A549 treated with CpdA at 1 μM for 4 hours (cell line): ENCODE measurements at places on chromosomes 4 and X. TPM values are rescaled to one million over a fixed set of nuclear protein-coding genes. Genes with fewer than 3 reads are reported as not detected.

Gene CYLC1
- not detected in 5 replicates for total RNA-seq

Gene RAB9B
- total RNA-seq, result 0.05 TPM in 3 of 5 replicates, not detected in the others

Gene AKAP4
- not detected in 5 replicates for total RNA-seq

Gene TASL
- total RNA-seq, result not detected in 5 replicates

Gene SYNPO2
- total RNA-seq, result 1.1 to 1.8 TPM (median 1.5 TPM) in 5 replicates

Gene ODAPH
- 0.15 TPM in 1 of 5 replicates, not detected in the others for total RNA-seq

Gene HSFX2
- 0.08 TPM in 1 of 5 replicates, not detected in the others for total RNA-seq

Gene GASK1B
- total RNA-seq, result 0.27 to 0.52 TPM (median 0.44 TPM) in 5 replicates

Gene AWAT2
- not detected in 5 replicates for total RNA-seq

Gene LCORL
- total RNA-seq, result 3.4 to 6.5 TPM (median 4.9 TPM) in 5 replicates

Gene CENPVL1
- not detected in 5 replicates for total RNA-seq

Gene ADH7
- not detected in 5 replicates for total RNA-seq

Gene PDZD4
- total RNA-seq, result 2.7 to 3.5 TPM (median 3.0 TPM) in 5 replicates

Gene AFM
- not detected in 5 replicates for total RNA-seq

Gene ANAPC4
- 11.7 to 14.1 TPM (median 12.4 TPM) in 5 replicates for total RNA-seq

Gene ZBTB49
- total RNA-seq, result 2.1 to 2.9 TPM (median 2.7 TPM) in 5 replicates

Gene USP26
- not detected in 5 replicates for total RNA-seq

Gene GUCY1A1
- total RNA-seq, result not detected in 5 replicates

Gene MAP7D2
- 5.0 to 6.6 TPM (median 5.6 TPM) in 5 replicates for total RNA-seq

Gene MAGEB3
- total RNA-seq, result not detected in 5 replicates

Gene LUZP4
- total RNA-seq, result not detected in 5 replicates

Gene LRAT
- not detected in 5 replicates for total RNA-seq

Gene MAGEA4
- total RNA-seq, result not detected in 5 replicates

Gene PPP1R2C
- not detected in 5 replicates for total RNA-seq

Gene POF1B
- 2.2 to 3.4 TPM (median 2.9 TPM) in 5 replicates for total RNA-seq

Gene BMX
- not detected in 5 replicates for total RNA-seq

Gene PCDH11X
- 0.01 TPM in 1 of 5 replicates, not detected in the others for total RNA-seq

Gene ATP2B3
- total RNA-seq, result 0.06 to 0.15 TPM (median 0.07 TPM) in 5 replicates

Gene TBX22
- total RNA-seq, result not detected in 5 replicates

Gene PASD1
- not detected in 5 replicates for total RNA-seq

Gene STATH
- not detected in 5 replicates for total RNA-seq

Gene HGFAC
- 0.09 to 0.55 TPM (median 0.16 TPM) in 5 replicates for total RNA-seq

Gene GRIA2
- not detected in 5 replicates for total RNA-seq

Gene ARSJ
- total RNA-seq, result 4.7 to 5.9 TPM (median 5.2 TPM) in 5 replicates

Gene FGF2
- total RNA-seq, result 40.6 to 63.0 TPM (median 56.9 TPM) in 5 replicates

Gene NDST4
- not detected in 5 replicates for total RNA-seq

Gene PDCL2
- not detected in 5 replicates for total RNA-seq

Gene DMD
- total RNA-seq, result 0.01 to 0.10 TPM in 2 of 5 replicates, not detected in the others

Gene NIPAL1
- total RNA-seq, result 0.78 to 1.2 TPM (median 0.85 TPM) in 5 replicates

Gene HPGD
- total RNA-seq, result 43.5 to 51.8 TPM (median 46.8 TPM) in 5 replicates

Gene FHIP1A
- 0.05 to 0.43 TPM (median 0.08 TPM) in 5 replicates for total RNA-seq

Gene MAGEB2
- not detected in 5 replicates for total RNA-seq

Gene RELL1
- total RNA-seq, result 3.5 to 8.3 TPM (median 4.8 TPM) in 5 replicates

Gene NEUROG2
- total RNA-seq, result not detected in 5 replicates
